ENCODE measurements at places on chromosomes 11 and 22. TPM values are rescaled to one million over a fixed set of nuclear protein-coding genes. Genes with fewer than 3 reads are reported as not detected.

The C11orf42 gene
- not detected for total RNA-seq

The DGCR6 gene
- 1.7 TPM for total RNA-seq

The MUC5B gene
- total RNA-seq, result 0.38 TPM

The ATM gene
- 83.3 TPM for total RNA-seq

The P2RY2 gene
- 9.7 TPM for total RNA-seq

The MYO18B gene
- total RNA-seq, result 0.41 TPM

The GAL3ST1 gene
- total RNA-seq, result 16.1 TPM

The ADM2 gene
- total RNA-seq, result 8.0 TPM

GRCh38 chr11:113373306-113373705 is 14.3 kb upstream of the ANKK1 start:
- DNase-seq, result no peak

DNA sequence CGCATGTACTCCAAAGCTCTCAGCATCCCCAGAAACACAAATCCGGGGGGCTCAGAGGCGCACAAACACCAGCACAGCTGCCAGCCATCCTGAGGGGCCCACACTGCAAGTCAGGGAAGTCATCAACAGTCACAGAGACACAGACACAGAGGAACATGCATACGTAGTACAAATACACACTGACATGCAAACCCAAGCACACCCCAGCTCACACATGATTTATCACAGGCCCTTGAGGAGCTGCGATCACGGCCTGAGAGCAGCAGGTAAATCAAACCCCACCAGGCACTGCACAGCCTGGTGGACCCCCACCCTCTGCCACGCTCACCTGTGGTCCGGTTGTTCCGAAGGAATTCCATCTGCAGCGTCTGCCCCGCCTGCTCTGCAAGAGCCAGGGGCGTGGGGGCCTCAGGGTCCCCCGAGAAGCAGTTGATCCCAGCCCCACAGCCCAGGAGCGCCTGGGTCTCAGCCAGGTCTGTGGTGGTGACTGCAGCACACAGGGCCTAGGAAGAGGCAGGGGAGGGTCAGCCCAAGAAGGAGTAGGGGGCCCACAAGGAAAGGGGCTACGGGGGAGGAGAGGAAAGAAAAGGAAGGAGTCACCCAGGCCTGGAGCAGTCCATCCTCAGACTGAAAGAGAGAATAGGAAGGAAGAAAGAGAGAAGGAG is 28.5 kb upstream of the PDE2A start:
- no peak for DNase-seq

DNA sequence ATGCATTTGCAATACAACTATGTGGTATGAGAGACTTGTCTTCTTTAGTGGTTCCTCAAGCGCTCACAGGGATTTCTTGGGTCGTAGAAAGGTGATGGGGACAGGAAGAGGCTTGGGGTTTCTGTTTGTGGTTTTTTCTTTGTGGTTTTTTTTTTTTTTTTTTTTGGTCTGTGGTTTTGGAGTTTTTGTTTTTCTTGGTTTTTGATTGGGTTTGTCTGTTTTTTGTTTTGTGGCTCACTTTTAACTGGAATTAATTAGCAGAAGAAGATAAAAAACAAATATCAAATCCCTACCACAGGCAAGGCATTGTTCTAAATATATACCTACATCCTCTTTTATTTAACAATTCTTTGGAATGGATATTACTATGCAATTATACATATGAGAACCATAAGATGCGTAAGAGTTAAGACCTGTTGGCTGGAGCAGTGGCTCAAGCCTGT is 5.5 kb downstream of the TTC28 start:
- no peak for DNase-seq

- DNase-seq, result no peak
Observed at GRCh38 chr11:31417357-31417756, 47.7 kb downstream of the DNAJC24 start.

GRCh38 chr11:121309688-121310087 is 17.1 kb downstream of the SC5D start:
- DNase-seq, result no peak

DNA sequence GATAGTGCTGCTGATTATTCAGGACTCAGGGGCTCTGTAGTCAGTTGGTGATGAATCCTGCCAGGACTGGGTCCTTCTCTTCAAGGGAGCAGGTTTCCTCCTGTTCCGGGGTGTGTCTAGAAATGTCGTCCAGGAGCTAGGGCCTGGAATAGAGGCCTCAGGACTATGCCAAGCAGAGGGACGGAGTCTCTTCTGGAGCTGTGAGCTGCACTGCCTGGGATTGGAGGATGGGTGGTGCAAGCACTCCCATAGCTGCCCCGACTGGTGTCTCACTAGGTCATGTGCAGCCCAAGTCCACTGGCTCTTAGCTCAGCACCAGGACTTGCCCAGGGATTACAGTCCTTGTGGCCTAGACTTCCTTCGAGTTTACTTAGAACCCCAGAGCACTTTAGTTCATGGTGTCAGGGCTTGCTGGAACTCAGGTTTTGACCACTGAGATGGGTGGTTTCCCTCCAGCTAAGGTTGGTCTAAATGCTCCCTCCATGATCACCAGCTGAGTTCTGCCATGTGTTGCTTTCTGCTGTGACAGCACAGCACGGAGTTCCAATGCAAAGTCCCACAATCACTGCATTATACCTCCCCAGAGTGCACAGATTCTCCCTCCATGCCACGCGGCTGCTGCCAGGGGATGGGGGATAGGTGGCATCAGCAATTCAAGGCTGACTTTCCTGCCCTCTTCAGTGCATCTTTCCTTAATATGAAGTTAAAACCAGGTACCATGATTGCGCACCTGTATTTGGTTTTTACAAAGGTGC is 42.6 kb upstream of the SHANK2 start:
- no peak for DNase-seq

DNA sequence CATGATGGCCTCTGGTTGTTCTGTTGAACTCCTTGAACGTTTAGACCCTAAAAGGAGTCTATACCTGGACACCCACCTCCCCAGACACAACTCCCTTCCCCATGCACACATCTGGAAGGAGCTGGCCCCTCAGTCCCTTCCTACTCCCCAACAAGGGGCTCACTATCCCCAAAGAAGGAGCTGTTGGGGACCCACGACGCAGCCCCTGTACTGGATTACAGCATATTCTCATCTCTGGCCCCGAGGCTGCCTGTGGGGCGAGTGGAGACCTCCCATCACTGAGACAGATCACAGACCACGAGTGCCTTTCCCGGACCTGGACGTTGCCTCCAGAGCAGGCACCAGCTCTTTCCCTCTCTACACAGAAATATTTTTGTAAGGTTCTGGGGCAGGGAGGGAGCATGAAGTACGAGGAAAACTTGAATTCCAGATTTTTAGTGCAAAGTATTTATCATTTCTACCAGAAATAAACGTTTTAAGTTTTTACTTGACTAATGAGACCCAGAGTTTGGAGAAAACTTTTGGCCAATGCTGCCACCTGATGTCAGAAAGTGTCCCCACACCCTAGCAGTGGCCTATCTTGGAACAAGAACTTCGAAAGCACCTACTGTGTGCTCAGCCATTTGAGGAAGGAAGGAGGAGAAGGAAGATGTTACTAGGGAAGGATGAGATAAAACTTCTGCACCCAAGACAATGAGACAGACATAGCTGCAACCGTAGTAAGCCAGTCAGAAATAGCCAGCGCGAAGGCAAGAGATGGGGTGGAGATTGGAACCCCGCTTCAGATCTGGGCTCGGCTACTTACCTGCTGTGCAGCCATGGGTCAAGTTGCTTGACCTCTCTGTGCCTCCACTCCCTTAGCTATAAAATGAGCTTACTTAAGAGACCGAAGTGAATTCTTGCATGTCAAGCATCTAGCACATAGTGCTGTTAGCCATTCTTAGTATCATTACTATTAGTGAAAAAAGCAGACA is 10.2 kb upstream of the POU2F3 start:
- DNase-seq, result no peak

GRCh38 chr11:36230779-36231699 is 58.2 kb downstream of the COMMD9 start:
- DNase-seq, result no peak

GRCh38 chr11:106683435-106683834 is 334.8 kb downstream of the GUCY1A2 start:
- no peak for DNase-seq

- peak; percentile 85 for DNase-seq
Observed at GRCh38 chr11:61918938-61919704, 1.8 kb upstream of the RAB3IL1 start.

All from kidney (tissue), 22 donors.